ENCODE measurements at places on chromosomes 3 and 15.

DNA sequence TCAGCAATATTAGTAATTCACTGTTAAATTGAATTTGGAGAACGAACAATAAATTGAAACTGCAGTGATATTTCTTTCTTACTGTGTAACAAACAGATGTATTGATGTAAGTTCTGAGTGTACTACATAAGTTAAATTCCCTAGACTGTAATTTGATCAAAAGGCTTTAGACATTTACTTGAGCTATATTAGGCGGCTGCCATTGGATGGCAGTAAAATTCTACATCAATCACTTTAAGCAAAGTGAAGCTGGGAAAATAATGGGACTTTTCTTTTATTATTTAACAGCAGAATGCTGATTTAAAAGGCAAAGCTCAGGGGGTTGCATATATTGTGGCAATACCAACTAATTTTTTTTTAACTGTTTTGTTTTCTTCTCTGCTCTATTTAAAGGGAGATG lies 212.6 kb upstream of the PLSCR5 start:
- no peak for DNase-seq

DNA sequence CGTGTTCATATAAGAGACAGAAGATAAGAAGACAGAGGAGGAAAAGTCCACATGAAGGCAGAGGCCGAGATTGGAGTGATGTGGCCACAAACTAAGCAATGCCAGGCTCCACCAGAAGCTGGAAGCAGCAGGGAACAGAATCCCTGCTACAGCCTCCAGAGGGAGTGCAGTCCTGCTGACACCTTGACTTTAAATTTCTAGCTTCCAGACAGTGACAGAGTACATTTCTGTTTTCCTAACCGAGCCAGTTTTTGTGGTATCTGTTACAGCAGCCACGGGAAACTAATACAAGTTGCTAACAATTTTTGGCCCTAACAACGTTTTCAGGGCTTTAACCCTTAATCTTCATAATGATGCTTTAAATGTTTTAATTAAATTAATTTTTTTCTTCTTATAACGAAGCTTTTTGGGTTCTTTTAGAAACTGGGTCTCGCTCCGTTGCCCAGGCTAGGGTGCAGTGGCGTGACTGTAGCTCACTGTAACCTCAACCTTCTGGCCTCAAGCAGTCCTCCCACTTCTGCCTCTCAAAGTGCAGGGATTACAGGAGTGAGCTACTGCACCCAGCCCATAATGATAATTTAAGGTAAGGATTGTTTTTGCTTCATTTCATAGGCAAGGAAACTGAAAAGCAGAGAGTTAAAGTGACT lies 202.3 kb upstream of the PROK2 start:
- DNase-seq: no peak

GRCh38 chr15:57329582-57330367 lies 46.5 kb upstream of the CGNL1 start:
- no peak for DNase-seq

DNA sequence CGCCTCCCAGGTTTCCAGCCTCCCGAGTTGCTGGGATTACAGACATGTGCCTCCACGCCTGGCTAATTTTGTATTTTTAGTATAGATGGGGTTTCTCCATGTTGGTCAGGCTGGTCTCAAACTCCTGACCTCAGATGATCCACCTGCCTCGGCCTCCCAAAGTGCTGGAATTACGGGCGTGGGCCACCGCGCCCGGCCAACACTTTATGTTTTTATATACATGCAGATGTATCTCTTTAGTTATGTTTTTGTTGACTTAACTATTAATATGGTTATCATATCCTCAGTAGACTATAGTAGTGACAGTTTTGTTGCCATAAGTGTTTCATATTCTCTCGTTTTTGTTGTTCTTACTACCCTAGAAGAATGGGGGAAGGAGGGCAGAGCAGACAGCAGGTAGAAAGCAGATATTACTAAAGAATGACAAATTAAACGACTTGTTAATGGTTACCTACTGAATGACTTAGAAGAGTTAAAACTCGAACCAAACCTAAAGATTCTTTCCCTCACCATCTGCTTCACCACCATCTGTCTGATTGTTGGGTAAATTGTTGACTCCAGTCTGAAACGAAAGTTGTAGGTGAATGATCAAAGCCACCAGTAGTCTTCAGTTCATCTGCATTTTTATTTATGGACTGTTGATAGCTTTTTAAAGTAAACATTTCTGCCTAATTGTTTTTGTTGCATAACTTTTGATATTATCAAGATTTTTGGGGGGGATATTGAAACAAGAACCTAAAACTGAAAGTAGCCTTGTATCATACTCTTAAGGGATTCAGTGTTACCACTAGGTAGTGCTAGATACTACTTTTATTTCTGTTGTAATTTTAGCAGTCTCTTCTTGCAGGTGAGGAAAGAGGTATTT lies 89.3 kb downstream of the RASA2 start:
- no peak for DNase-seq

DNA sequence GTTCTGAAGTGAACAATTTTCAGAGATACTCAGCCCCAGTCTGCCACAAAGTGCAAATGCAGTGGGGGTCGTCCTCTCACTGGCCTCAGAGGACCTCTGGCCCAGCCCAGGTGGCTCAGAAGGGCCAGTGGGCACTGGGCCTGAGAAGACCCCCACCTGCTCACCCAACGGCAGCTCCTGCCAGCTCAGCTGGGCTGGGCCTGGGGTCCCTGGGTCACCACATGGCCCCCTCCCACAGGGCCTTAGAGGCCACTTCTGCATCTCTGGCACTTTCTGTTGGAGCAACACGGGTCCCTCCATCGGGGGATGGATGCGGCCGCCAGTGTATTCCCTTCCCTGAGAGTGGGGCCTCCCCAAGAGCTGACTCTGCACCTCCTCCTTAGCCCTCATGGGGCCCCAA lies 262.7 kb upstream of the KCNH8 start:
- DNase-seq: peak; percentile 45

- no peak for DNase-seq
Measured at GRCh38 chr3:70974747-70975146, 608.8 kb downstream of the FOXP1 start.

- DNase-seq: no peak
Measured at GRCh38 chr3:27594096-27594690, 110.0 kb upstream of the SLC4A7 start.

DNA sequence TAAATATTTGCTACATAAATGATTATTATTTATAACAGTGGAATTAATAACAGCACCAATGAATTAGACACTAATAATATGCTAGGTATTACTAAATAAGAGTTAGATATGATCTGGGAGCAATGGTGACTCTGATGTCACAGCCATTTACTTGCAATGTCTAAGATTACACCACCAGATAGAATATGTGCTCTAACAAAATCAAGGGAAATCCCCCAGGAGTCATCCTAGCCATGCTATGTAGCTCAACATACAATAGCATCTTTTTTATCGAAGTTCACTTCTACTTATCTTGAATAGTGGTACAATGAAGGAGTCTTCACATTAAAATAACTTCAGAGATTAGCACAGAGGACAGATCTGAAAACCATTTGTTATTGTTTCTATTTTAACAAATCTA lies 154.0 kb downstream of the FMN1 start:
- no peak for DNase-seq

GRCh38 chr15:40002295-40002694 lies 36.7 kb downstream of the SRP14 start:
- peak; percentile 82 for DNase-seq

GRCh38 chr3:14429237-14429636 lies 26.8 kb downstream of the SLC6A6 start:
- no peak for DNase-seq

DNA sequence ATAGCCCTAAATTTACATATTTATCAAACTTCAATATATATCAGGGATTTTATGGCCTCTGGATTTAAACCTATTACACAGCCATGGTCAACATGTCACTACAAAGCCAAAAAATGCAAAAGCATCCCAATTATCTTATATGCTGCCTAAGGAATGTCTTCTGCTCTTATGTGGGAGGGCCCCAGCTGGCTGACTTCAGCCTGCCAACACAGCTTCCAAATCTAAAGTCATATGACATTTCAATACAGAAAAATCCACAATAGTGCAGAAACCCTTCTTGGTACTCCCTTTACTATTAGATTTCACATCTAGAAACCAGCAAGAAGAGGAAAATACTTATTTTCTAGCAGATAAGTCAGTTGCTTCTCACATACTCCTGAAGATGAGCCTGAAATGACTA lies 6.4 kb downstream of the PFN2 start:
- no peak for DNase-seq

DNA sequence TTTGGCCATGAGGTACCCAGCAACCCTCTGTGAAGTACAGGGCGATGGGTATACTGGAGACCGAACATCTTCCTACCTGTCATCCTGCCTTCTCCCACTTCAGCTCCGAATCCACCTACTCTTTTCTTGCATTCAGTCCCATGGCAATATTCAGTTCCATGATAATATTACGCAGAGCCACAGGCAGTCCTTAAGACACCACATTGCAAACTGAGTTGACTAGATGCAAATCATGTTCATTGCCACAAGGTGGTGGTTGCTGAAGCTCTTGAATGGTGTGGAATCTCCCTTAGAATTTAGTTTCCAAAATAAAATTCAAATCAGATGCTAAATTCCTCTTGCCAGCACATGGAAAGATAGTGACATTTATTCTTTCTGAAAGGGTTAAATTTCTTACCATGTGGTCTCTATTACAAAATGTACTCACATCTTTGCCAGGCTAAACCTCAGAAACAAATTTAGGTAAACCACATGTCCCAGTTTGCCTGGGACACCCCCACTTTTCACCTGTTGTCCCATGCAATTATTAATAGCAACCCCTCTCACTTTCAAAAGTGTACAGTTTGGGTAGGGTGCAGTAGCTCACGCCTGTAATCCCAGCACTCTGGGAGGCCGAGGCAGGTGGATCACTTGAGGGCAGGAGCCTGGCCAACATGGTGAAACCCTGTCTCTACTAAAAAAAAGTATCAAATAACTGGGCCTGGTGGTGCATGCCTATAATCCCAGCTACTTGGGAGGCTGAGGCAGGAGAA lies 1.7 kb upstream of the NME9 start:
- no peak for DNase-seq

- DNase-seq: no peak
Measured at GRCh38 chr15:98651036-98651481, 2.7 kb downstream of the IGF1R start.

Data from right lobe of liver (tissue), 6 donors.